ENCODE measurements at places on chromosomes 7 and 10.

- DNase-seq, result no peak
Measured at GRCh38 chr7:151340794-151341356, 737 bp upstream of the NUB1 start.

DNA sequence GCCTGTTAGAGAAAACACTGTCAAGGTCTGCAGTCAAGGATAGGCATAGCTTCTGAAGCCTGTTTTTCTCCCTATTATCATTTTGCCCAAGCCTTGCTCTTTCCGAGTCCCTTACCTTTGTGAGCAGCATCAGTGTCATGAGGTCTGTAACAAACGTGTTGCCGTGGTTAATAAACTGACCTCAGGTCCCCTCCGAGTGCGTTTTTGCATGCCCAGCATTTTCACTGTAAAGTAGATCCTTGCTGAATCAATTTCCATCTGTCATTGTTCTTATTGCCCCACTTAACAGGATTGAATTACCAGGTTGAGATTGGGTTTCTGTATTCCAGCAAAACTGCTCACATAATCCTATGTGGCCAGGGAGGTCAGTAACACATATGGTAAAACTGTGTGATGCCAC is 110.3 kb downstream of the ZNF248 start:
- no peak for DNase-seq

DNA sequence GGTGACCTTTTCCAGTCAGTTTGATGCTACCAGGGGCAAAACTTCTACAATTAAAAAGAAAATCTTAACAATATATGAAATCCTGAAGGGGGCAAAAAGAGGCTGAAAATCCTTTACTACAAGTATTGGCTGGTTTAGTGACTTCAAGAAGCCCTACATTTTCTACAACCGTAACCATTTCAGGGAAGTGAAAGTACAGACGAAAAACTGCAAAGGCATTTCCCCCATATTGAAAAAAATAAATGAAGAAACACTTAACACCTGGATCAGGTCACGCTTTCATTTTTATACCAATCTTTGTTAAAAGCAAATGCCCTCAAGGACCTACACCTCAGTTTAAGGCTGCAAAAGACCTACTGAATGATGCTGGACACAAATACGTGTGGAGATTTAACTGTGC is 38.6 kb downstream of the IL6 start:
- DNase-seq, result no peak

GRCh38 chr10:29950391-29950790 is 109.0 kb downstream of the JCAD start:
- DNase-seq, result no peak

Measured in HFF-Myc (cell line).